ENCODE measurements at places on chromosomes 1 and 21.

- no peak for DNase-seq
Measured at GRCh38 chr1:95287081-95287480, 53.1 kb downstream of the RWDD3 start.

DNA sequence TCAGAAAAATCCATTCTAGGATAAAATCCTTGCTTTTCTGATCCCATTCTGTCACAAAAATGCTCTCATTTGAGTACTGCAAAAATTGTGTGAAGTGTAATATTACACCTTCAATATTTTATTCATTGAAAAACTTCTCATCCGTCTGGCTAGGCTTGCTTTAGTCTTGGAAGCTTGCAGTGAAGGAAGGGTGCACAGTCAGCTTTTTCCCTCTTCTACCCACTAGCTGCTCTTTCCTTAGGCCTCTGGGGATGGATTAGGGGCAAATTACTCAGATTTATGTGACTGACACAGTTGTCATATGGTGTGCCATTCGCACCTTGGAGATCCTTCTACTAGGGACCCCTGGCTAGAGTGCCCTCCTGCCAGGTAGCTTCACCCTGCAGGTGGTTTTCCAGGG lies 32.1 kb downstream of the OVAAL start:
- no peak for DNase-seq

GRCh38 chr1:229631966-229632365 lies 5.9 kb downstream of the URB2 start:
- DNase-seq, result no peak

GRCh38 chr1:29227511-29227910 lies 3.2 kb downstream of the MECR start:
- DNase-seq, result no peak

Measured in GM18507 (cell line).